ENCODE measurements at places on chromosomes 16 and 17.

DNA sequence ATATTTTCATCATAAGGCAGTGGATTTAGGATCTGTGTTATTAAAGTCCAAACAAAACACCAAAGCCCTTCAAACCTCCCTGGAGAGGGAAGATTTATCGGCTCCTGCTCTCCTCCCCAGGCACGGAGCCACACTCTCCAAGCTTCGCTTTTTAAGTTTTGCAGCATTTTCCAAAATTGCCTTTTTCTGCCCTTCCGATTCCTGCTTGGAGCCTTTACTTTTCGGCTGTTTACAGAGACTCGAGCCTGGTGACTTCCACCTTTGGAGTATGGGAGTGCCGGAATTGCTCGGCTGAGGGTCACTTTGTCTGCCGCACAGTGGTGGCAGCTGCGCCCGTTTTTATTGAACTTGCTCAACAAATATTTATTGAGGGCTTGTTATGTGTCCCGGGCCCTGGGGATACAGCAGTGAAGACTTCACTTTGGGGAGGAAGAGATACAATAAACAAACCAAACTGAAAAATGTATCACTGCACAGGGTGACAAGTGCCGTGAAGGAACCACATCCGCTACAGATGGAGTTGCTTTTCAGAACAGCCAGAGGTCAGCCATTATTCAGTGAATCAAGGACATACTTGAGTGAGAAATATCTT lies 185.5 kb downstream of the NTN1 start:
- DNase-seq: no peak

DNA sequence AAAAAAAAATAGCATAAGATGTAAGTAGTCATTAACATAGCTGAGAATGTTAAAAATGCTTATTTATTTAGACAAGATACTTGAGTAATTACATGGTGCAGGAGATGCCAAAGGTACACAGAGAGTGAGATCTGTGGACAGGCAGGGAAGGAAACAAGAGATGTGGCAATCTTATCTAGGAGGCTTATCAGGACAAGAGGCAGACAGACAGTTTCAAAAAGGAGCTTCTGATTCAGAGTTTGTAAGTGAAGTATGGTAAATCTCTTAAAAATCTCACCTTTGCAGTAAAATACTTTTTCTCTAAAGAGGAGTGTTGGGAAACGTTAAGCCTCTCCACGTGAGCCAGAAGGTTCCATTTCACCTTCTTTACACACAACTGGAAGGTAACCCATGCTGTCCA lies 19.9 kb upstream of the GHDC start:
- no peak for DNase-seq

DNA sequence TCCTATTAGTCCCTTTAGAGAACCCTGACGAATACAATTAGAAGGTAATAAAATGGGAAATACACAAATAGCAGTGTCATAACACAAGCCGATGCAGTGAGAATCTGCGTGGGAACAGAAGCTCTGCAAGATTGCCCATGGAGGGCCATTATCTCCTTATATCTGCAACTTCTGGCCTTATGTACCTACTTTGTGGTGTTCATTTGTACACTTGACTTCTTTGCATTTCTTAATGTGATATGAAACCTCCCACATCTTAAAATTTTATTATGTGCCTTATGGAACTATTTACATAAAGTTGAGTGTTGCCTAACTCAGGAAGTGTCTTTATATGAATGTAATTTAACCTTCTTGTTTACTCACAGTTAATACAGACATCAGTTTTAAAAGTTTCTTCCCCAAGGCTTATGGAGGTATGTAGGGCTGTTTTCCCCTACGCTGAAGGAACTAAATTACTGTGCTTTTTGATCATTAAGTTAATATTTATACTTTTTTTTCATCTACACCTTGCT lies 10.1 kb upstream of the TANC2 start:
- no peak for DNase-seq

GRCh38 chr17:34382621-34383124 lies 19.6 kb upstream of the CCL1 start:
- no peak for DNase-seq

DNA sequence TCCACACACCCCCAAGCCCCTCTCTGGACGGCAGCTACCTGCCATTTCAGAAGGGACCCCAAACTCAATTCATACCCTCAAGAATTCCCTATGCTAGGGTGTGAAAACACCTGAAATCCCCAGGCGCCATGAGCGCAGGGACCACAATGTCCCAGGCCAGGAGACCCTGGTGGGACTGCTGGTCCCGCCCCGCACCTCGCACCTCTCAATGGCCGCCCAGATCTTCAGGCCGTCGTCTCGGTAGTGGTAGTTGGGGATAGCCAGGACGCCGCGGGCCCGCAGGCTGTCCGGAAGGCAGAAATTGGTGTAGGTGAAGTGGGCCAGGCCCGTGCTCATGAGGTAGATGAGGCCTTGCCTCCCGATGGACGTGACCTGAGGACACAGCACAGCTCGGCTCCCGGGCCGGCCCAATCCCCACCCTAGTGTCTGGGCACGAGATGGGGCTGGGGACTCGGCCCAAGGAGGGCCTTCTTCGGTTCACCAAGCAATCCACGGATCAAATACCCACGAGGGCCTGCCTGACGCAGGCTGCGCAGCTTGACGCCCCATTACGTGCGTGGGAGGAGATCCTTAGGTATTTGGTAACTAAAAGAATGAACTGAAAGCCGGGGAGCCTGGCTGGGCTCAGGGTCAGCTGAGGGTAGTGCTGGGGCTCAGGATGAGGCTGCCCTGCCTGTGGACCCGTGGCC lies 9.2 kb downstream of the ALOXE3 start:
- no peak for DNase-seq

DNA sequence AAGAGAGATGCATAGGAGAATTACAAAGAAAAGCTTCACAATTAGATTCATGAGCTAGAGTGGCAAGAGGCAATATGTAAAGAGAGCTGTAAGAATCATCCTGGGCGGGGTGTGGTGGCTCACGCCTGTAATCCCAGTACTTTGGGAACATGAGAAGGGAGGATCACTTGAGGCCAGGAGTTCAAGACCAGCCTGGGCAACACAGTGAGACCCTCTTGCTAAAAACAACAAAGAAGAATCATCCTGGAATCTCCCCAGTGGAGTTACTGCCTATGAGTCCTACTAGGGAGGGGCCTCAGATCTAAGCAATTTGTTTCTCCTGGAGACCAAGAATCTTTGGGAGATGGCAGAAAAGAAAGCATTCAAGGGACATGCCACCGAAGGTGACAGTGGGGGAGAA lies 119.1 kb downstream of the HIC1 start:
- DNase-seq: no peak

GRCh38 chr16:19113577-19114358 lies at the start of gene ITPRIPL2:
Gene ITPRIPL2 (plus strand): TSS chr16:19113964. CDS start chr16:19114462, 498 bp downstream.
- DNase-seq: no peak

DNA sequence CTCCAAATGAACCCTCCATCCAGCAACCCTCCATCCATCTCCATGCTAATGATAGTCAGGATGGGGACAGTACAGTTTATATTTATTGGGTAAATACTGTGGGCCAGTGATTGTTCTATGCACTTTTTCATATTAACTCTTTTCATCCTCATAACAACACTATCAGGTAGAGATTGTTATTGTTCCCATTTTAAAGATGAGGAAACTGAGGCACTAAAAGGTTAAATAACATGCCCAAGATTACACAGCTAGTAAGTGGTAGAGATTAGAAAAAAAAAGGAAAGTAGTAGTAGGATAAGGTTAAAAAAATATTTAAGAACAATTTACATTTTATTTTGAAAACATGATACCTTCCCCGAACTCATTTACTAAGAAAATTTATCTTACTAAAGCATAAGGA lies 21.9 kb upstream of the SUPT4H1 start:
- no peak for DNase-seq

- no peak for DNase-seq
Measured at GRCh38 chr17:35287286-35287811, 44.5 kb downstream of the SLFN5 start.

DNA sequence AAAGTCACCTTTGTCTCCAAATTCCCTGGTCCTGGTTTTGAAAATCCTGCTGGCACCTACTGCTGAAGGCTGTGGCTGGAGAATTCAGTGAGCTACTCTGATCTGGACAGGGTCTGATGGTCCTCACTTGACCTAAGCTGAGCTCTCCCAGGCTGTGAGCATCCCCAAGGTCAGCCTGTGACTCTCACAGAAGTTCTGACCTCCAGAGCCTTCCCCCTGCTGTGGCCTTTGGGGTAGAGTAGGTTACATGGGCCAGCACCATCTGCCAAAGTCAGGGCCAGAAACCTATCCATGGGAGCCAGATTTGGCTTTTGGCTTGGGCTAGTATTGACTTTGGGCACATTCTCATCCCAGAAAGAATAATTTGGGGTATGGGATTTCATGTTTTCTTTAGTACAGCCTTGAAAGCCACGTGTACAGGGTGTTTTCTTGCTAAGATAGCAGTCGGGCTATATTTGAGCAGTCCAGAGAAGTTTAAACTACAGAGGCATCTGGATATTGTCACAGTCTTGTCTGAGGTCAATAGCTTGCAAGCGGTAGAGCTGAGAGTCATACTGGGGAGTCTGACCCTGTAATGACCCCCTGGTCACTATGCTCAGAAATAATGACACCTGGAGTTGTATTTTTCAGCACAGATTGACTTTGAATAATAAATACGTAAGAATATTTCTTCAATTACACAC lies 6.2 kb upstream of the AGRP start:
- DNase-seq: no peak

- peak; percentile 48 for DNase-seq
Measured at GRCh38 chr17:32445074-32445415, 735 bp downstream of the PSMD11 start.

GRCh38 chr16:8816967-8817655 lies 19.5 kb downstream of the PMM2 start:
- DNase-seq: no peak

- DNase-seq: no peak
Measured at GRCh38 chr16:979147-979546, 2.4 kb upstream of the SOX8 start.

DNA sequence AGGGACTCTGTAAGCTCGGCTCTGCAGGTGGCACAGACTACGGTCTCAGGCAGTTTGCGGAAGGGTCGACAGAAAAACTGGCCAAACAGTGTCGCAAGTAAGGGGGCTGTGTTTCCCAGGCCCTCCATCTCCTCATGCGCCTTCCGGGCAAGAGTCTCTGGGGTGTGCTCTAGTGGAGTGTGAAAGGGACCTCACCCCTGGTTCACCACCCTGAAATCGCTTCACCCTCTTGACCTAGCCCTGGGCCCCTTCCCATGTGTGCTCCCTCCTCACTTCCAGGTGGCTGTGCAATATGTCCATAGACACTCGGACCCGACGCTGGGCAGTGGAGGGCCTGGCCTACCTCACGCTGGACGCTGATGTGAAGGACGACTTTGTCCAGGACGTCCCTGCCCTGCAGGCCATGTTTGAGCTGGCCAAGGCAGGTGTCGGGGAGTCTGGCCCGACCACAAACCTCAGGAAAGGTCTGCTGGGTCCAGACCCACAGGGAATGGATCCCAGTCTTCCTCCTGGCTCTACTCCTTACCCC lies 22.3 kb downstream of the UNC45B start:
- DNase-seq: no peak

DNA sequence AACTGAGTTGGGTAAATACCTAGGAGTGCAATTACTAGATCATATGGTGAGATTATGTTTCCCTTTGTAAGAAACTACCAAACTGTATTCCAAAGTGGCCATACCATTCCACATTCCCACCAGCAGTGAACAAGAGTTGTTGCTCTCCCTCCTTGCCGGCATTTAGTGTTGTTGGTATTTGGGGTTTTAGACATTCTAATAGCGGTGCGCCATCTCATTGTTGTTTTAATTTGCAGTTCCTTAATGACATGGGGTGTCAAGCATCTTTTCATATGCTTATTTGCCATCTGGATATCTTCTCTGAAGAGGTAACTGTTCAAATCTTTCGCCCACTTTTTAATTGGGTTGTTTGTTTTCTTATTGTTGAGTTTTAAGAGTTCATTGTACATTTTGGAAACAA lies 164.2 kb upstream of the LHX1 start:
- DNase-seq: no peak

GRCh38 chr17:37781451-37781850 lies 36.6 kb upstream of the HNF1B start:
- no peak for DNase-seq

GRCh38 chr17:8892338-8892690 lies 24.8 kb upstream of the PIK3R6 start:
- no peak for DNase-seq

DNA sequence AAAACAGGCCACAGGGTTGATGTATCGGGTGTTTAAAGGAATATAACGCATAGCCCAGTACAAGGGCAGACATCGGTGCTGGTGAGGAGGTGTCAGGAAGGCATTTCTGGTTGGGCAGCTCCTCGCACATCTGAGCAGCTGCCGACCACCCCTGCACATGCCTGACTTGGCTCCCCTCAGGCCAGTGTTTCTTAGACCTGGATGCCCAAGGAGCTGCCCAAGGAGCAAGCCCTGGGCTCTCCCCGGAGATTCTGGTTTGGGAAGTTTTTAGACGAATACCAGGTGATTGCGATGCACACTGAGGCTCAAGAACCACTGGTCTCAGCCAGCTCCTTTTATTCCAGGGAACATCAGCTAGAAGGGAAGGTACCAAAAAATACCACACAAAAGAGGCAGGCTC lies 11.6 kb downstream of the WIPI1 start:
- no peak for DNase-seq

DNA sequence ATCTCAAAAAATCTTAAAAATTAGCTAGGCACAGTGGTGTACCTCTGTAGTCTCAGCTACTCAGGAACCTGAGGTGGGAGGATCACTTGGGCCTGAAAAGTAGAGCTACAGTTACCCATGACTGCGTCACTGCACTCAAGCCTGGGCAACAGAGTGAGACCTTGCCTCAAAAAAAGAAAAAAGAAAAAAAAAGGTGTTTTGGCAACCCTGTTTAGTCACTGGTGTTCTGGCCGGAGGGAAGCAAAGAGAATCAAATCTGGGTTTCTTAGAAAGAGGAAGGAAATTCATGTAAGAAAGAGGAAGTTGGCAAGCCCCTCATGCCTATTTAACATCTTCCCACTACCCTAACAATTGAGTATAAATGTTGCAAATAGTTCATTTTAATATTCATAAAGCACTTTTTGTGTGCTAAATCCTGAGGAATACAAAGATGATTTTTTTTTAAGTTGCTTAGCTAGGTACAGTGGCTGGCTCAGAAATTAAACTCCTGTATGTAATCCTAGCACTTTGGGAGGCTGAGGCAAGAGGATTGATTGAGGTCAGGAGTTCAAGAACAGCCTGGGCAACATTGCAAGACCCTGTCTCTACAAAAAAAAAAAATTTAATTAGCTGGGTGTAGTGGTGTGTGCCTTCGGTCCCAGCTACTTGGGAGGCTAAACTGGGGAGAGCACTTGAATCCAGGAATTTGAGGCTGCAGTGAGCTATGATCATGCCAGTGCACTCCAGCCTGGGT lies 6.5 kb upstream of the USP32 start:
- DNase-seq: no peak

GRCh38 chr16:85227084-85227945 lies 115.0 kb upstream of the CIBAR2 start:
- no peak for DNase-seq

All from activated CD4-positive, alpha-beta T cell treated with anti-CD3 and anti-CD28 coated beads for 4 hours (primary cell).